AG04449 (cell line): ENCODE measurements at places on chromosomes 5 and 9.

- DNase-seq, result no peak
Measured at GRCh38 chr9:97571664-97572063, 61.5 kb downstream of the TSTD2 start.

DNA sequence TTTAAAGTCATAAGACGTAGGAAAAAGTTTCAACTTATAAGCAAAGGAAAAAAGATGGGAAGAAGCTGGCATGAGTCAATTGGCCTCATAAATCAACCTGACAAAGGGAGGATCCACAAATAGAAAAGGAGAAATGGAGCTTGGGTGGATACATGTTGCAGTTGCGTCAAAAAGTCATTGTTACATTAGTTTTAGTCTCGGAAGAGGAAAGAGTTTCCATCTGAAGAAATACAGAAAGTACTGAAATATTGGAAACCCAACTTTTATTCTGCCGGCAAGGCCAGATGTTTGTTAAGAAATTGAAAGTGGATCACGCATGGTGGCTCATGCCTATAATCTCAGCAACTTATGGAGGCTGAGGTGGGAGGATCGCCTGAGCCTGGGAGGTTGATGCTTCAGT, 11.3 kb upstream of the TIMD4 start:
- DNase-seq, result no peak

DNA sequence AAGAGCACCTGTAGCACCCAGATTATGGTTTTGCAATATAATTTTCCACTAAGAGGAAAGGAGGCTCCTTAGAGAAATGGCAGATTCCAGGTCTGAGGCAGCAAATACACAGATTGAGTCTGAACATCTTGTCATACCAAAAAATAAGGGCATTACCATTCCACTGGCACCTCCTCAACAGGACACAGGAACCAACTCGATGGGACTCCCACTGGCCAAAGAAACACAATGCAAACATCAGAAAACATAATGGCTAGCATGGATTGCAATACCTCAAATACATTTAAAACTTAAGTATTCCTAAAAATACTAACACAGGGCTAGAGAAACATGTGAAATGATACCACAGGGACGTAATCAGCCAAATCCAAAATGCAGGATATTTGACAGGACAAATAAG, 12.4 kb upstream of the RANBP17 start:
- no peak for DNase-seq

DNA sequence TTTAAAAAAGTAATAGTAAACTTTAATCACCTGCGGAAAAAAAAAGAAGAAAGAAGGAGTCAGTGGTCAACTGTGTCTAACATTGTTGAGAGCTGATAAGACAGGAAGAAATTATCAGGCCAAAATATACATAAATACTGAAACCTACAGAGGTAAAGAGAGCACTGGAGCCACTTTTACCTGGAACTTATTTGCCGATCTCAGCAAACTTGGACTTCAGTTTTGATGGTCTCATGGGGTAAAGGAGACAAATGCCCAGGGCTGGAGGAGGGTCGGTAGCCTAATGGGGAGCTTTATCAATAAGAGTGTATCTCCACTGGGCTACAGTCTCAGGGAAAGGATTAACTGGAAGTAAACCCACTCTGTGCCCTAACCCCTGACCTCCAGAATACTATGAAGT, 26.6 kb upstream of the ARHGEF28 start:
- no peak for DNase-seq

- no peak for DNase-seq
Measured at GRCh38 chr5:81829242-81829641, 78.3 kb upstream of the SSBP2 start.

DNA sequence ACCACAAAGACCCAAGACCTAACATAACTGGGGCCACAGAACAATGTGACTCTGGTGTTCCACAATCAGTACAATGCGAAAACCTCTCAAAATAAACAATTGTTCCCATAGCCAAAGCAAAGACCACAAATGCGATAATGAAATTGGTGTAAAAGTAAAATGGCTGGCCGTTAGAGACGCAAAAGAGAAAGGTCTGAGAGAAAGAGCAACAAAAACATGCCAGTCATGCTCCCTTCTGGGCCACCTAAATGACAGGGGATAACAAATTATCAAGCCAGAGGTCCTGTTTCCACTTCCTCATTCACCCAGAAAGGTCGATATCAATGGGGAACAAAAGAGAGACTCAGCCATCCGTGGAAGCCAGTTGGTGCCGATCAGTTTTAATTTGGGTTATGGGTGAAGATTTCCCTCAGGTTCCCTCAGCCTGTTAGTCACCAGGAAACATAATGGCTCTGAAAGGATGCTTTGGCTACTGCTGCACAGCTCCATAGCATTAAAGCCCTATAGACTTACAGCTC, 9.2 kb upstream of the CFAP95 start:
- DNase-seq, result no peak

GRCh38 chr5:122756264-122756911, 18.5 kb upstream of the SNX2 start:
- DNase-seq, result no peak

DNA sequence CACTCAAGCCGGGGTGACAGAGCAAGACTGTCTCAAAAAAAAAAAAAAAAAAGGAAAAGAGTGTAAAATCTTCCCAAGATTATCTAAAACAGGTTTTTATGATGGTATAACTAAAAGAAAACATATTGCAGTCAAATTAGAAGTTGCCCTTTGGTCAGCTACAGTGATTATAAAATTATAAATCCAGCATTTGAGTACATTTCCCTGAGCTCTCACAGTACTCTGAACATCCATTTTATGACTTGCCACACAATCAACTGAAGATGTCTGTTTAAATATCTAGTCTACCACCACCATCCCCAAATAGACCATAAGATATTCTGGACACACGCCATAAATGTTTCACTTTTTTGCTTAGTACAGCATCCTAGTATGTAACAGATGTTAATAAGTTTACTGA, 77.0 kb downstream of the CSF2 start:
- no peak for DNase-seq

DNA sequence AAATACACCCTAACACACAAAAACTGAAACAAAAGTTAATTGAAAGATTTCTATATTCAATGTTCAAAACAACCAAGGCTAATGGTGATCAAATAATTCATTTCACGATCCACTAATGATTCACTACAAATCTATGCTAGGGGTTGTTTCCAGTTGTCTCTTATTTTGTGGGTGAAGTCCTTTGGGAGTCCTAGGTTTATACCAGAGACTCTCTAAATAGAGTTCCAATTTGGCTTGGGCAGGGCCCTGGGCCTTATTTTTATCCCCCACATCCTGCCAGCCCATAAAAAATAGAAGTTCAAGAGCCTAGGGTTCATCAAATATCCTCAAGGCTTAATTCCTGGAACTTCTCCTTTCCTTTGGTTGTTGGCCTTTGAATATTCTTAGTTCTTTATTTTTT, 26.1 kb downstream of the SREK1IP1 start:
- DNase-seq, result no peak

GRCh38 chr9:4096121-4096520, 203.7 kb downstream of the GLIS3 start:
- no peak for DNase-seq

DNA sequence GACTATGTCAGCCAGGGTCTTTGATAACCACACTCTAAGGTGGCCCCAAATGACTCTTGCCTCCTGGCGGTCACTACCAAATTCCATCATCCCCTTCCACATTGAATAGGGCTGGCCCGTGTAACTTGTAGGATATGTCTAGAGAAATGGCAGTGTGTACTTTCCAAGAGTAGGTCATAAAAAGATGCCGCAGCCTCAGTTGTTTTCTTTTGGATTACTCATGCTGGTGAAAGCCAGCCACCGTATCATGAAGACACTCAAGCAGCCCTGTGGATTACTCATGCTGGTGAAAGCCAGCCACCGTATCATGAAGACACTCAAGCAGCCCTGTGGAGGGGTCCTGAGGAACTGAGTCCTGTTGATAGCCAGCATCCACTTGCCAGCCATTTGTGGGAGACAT, 172.0 kb upstream of the TBC1D2 start:
- DNase-seq, result peak; percentile 36

- DNase-seq, result no peak
Measured at GRCh38 chr9:77661566-77662085, 13.5 kb upstream of the GNA14 start.

DNA sequence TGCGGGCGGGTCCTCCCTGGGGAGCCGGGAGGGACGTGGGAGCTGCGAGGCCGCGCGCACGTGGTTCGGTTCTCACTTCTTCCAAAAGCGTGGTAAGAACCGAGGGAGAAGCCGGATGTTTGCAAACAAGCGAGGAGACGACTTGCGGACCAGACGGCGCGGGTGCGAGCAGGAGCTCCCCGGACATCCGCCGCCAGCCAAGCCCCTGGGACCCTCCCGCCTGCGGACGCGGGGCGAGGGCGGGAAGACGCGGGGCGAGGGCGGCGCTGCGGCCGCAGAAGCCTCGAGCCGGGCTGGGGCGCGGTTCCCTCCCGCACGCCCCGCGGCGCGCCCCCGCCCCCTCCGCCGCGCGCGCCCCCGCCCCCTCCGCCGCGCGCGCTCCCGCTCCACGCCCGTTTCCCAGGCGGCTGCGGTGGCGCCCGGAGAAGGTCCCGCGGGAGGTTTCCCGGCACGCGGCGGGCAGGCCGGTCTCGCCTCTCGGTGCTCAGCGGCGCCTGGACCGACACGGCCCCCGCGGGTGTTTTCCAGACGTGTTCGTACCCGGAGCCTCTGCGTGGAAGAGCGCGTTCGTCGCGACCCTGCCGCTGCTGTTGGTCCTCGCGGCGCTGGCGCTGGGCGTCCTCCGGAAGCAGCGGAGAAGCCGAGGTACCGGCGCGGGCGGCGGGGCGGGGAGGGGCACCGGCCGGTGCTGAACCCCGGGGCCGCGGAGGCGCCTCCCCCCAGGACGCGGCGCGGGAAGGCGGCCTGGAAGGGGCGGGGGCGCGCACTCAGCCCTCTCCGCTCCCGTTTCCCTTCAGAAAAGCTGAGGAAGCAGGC, 12.8 kb downstream of the BTNL9 start:
- DNase-seq, result no peak

GRCh38 chr9:127489471-127490115, 38.3 kb downstream of the LRSAM1 start:
- no peak for DNase-seq

GRCh38 chr5:180096616-180097015, 25.1 kb upstream of the RNF130 start:
- no peak for DNase-seq

GRCh38 chr5:148842161-148842560, 15.8 kb downstream of the ADRB2 start:
- DNase-seq, result no peak

DNA sequence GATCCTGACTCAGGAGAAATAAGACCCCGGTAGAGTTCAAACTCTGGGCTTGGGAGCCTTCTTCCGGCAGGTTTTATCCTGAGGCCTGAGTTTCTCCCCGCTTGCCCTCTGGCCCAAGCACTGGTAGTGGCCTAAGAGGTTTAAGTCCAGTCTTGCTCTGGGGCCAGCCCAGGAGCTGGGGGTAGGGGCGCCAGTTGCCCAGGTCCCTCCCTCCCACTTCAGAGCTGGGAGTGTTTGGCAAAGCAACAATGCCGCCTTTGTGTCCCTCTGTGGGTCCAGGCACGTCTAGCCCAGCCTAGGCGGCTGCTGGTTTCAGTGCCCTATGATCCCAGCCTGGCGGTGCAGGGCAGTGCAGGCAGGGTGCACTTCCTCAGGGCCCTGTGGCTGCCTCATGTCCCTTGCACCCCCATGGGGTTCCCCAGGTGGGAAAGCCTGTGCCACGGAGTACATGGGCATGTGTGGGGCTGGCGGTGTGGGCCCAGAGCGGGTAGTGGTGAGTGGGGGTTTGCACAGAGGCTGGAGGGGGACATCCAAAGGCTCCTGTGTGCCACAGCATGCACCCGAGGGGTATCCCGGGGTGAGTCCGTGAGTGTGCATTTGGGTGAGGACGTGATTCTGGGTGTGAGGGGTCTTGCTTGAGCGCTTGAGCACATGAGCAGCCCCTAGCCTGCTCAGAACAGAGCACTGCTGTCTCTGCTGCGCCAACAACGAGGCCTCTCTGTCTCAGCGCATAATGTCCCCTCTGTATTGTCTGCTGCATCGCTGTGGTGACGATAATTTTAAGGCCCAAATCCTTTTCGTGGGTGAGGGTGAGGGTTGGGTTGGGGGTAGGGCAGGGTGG, 61.7 kb upstream of the PSD2 start:
- DNase-seq, result no peak

- DNase-seq, result no peak
Measured at GRCh38 chr9:134182554-134183085, 18.3 kb upstream of the RNU6ATAC start.

DNA sequence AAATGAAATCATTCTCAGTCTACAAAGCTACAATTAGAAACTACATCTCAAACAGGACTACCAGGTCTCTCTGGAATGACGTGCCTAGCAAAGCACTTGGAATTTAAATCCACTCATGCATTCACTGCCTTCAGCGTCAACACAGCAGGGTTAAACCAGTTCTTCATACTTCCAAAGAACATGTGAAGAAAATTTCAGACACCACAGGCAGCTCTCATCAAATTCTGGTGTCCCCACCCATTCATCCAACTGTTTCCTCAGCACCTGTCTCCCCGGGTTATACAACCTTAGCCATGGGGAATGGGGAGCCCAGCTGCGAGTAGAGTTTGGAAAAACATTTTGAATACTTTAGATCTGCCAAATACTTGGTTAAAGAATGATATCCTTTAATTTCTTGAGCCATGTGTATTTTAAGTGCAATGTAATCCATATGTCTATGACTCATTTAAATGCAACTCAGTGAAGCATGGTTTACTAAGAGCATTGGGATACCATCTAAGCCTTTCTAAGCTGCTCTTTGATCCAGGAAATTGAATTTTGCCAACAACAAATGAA, 17.5 kb downstream of the ADAM19 start:
- peak; percentile 71 for DNase-seq

GRCh38 chr5:143402553-143403333, 743 bp downstream of the NR3C1 start:
- DNase-seq, result no peak

DNA sequence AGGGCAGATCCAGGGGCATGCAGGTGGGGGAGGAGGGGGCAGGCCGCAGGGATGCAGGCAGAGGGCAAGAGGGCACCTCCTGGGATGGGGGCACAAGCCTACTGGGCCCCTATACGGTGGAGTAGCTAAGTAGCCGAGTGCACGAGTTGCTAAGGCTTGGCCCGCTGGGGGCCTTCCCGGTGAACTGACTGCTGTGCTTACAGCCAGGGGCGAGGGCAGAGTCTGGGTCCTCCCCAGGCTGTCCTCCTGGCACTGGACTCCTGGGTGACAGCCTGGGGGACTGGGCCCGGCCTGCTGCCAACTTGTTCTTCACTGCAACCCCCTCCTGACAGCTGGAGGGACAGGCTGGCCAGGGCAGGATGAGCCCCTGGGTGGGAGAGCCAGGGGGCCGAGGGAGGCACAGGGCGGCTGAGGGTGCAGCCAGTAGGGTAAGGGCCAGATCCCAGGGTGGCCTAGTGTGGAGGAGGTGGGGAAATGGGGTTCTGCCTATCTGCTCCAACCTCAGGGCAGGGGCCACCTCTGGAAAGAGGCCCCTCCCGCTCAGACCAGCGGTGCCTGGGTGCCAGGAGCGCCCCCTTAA, 1.7 kb upstream of the EGFL7 start:
- no peak for DNase-seq

GRCh38 chr5:75844301-75844700, 127.1 kb upstream of the POC5 start:
- DNase-seq, result no peak

DNA sequence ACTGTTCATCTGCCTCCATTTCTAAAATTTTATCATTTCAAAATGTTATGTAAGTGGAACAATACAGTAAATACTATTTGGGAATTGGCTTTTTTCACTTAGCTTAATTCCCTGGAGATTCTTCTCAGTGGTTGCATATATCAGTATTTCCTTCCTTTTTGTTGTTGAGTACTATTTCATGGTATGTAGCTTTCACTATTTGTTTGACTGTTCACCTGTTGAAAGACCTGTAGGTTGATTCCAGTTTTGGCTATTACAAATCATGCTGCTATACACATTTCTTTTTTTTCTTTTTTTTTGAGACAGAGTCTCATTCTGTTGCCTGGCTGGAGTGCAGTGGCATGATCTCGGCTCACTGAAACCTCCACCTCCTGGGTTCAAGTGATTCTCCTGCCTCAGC, 33.0 kb upstream of the PWWP2A start:
- no peak for DNase-seq
